Activated CD4-positive, alpha-beta T cell treated with anti-CD3 and anti-CD28 coated beads for 4 hours (primary cell): ENCODE measurements at places on chromosomes 6 and 20.

DNA sequence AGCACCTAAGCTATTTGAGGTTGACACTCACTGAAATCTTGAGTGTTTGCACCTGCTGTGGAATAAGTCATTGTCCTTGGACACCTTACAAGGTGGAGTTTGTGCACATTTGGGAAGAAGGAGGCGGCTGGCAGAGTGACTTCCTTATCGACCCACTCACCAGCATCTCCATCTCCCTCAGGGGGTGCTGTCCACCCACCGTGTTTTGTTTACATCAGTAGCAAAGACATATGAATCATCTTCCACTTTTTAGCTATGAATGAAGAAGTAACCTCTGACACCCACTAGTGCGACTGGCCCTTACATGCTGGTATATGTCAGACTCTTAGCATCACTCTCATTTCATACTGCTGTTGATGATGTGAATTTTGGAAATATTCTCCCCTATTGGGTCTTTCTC lies 119.5 kb upstream of the SGK1 start:
- peak; percentile 13 for DNase-seq

GRCh38 chr6:12261502-12261901 lies 28.7 kb upstream of the EDN1 start:
- DNase-seq = no peak

GRCh38 chr6:27505209-27506027 lies 32.5 kb upstream of the ZNF184 start:
- DNase-seq = peak; percentile 23

DNA sequence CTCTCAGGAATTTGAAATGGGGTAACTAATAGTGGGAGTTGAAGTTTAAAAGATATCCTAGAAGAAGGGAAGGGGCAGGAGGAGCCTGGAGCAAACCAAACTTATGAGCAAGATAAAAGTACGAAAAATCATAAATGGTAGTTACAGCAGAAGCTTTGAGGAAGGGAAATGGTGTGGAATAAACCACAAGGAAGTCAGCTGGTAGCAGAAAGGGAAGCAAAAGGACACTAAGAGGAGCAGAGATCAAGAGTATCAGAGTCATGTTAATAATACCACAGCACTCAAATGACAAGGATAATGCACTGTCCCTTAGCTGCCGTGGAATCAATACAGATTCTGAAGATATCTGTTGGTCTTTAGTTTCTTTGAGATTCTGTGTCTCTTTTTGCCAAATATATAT lies 44.9 kb upstream of the CCDC28A start:
- no peak for DNase-seq

GRCh38 chr6:55290736-55291135 lies 36.5 kb upstream of the GFRAL start:
- no peak for DNase-seq

DNA sequence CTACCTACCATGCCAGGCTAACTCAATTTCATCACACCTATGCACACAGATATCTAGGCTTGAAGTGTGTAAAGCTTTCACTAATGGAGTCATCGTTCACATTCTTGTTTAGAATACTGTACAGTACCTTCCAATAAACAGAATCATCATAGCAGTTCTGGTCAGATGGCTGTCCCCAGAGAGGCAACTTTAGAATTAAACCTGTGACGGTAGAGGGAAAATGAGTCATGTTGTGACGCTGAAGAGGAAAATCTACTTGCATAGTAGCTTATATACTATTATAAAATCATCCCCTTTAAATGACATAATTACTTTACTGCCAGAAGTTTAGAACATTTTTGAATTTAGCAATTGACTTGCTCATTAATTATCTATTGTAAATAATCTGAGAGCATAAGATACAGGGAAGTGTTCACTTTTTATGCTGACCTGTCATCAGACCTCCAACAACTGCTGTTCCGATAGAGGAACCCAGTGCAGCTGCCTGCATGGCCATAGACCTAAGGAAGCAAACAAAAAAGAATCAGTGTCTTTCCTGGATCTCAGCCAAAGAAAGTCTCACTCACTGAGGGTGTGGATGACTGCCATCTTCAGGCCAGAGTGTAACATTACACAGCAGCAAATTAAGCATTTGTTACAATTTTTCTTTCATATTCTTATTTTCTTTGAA lies 29.8 kb downstream of the RHAG start:
- no peak for DNase-seq

GRCh38 chr6:41157323-41157722 lies 3.2 kb upstream of the TREML1 start:
- no peak for DNase-seq

- no peak for DNase-seq
These were observed 14.3 kb downstream of the TTBK1 start for GRCh38 chr6:43257367-43258145.

GRCh38 chr6:36029464-36029863 lies 1.9 kb downstream of the MAPK14 start:
- DNase-seq = no peak

DNA sequence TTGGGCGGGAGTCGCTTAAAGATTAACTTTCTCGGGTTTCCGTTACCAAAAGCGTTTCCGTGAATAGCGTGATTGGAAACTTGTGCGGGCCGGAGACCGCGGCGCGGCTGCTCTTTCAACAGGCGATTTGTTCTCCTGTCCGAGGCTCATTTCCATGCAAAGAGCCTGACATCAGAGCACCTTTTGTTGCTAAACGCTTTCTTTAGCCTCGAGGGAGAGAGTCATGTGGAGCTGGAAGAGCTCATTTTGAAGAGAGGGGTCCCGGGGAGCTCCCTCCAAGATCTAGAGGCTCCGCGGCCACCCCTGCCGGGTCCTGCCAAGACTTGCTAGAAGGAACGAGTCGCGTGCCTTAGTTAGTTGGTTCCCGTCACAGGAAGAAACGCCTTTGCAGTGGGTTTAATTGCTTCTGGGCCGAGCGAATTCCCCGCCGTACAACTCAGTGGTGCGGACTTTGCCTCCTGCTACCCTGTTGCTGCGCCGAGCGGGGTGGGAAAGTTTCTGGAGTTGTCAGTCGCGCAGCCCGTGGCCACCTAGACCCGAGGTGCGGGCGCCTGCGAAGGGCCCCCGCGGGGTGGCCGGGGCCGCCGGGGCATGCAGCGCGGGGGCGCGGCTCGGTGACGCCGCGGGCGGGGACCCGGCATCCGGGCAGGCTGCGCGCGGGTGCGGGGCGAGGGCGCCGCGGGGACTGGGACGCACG lies at the start of gene SASH1:
Gene SASH1, plus strand, starts transcription at position 489 of the 697 bp plus-strand sequence. CDS start 230 bp downstream, outside the sequence.
- no peak for DNase-seq

GRCh38 chr6:6614983-6615349 lies 26.4 kb downstream of the LY86 start:
- no peak for DNase-seq

GRCh38 chr6:169344750-169345065 lies 91.1 kb upstream of the THBS2 start:
- no peak for DNase-seq

- DNase-seq = no peak
These were observed 119.0 kb downstream of the ALDH8A1 start for GRCh38 chr6:134830940-134831339.

DNA sequence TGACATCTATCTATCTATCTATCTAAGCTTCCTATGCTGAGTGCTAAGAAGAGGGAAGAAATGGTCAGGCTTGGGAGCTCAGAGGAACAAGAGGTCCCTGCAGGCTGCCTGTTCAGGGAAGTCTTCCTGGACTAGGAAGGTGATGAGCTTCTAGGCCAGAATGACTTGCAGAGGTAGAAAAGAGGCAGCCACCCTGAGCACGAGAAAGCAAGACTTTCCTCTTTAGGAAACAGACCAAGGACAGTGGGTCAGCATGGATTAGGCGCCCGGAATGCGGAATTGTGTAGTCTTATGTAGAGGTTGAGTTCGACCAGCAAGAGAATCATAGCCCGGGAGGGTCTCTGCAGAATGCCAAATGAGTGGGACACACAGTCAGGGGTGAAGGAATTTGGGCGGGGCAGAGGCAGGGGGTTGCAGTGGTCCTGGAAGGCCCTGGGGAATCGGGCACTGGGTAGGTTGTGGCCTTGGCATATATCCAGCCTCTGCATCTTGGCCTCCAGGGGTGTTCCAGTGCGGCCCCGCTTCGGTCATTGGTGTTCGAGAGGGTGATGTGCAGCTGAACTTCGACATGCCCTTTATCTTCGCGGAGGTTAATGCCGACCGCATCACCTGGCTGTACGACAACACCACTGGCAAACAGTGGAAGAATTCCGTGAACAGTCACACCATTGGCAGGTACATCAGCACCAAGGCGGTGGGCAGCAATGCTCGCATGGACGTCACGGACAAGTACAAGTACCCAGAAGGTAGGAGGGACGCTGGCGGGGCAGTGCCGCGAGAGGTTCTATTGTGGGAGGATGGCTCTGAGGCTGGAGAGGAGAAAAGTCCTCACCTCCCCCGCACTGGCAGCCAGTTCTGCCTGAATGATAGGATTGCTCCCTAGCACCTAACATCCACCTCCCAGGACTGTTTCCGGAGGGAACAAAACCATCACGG lies 32.1 kb downstream of the TGM3 start:
- DNase-seq = no peak

DNA sequence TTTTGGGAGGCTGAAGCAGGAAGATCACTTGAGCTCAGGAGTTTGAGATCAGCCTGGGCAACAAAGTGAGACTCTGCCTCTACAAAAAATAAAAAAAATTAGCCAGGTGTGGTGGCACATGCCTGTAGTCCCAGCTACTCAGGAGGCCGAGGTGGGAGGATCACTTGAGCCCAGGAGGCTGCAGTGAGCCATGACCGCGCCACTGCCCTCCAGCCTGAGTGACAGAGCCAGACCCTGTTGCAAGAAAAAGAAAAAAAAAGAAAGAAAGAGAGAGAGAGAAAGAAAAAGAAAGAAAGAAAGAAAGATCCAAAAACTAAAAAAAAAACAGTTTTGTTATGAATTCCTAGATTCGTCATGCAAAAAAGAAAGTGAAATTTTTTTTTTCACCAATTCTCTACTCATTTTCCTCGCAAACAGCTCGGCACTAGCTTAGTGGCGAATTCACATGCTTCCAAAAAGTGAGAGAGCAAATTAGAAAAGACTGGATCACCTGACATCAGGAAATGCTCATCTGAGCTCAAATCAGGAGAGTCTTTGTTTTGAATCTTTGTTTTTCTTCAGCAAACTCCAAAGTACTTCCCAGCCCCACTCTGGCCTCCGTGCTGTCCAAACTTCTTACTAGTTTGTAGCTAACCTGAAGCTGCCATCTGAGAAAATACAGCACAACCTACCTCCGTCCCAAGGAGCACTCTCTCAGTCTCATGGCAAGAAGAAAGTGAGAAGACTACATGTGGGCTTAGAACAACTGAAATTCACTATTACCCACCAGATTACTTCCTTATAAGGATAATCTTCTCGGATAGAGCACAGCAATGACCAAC lies 27.0 kb downstream of the IPCEF1 start:
- DNase-seq = no peak

- no peak for DNase-seq
These were observed 22.6 kb upstream of the ULBP3 start for GRCh38 chr6:150091476-150091875.

GRCh38 chr6:33849500-33850075 lies 45.8 kb upstream of the MLN start:
- no peak for DNase-seq
